K562 (cell line): ENCODE measurements at places on chromosomes 2 and 18.

GRCh38 chr2:182224669-182225068, 202.2 kb downstream of the PDE1A start:
- H3K4me3 ChIP-seq: no peak overlapping the region
- no peak overlapping the region for H3K27ac ChIP-seq
- H3K27me3 ChIP-seq: no peaks in the 10 kb centered on the region
- H3K4me1 ChIP-seq: no peaks in the 10 kb centered on the region
- no peak for DNase-seq
- no peaks in the 10 kb centered on the region for H3K36me3 ChIP-seq

GRCh38 chr2:223142118-223142517, 90.1 kb downstream of the KCNE4 start:
- H3K36me3 ChIP-seq: no peaks in the 10 kb centered on the region
- no peak overlapping the region for H3K27ac ChIP-seq
- no peaks in the 10 kb centered on the region for H3K27me3 ChIP-seq
- DNase-seq: no peak

- H3K36me3 ChIP-seq: no peaks in the 10 kb centered on the region
- H3K27ac ChIP-seq: no peak overlapping the region
- peaks cover 37% of the 10 kb centered on the region for H3K27me3 ChIP-seq
- no peak overlapping the region for H3K4me3 ChIP-seq
- H3K4me1 ChIP-seq: no peaks in the 10 kb centered on the region
Measured at GRCh38 chr18:13438507-13439056, 220.0 kb downstream of the LDLRAD4 start.

DNA sequence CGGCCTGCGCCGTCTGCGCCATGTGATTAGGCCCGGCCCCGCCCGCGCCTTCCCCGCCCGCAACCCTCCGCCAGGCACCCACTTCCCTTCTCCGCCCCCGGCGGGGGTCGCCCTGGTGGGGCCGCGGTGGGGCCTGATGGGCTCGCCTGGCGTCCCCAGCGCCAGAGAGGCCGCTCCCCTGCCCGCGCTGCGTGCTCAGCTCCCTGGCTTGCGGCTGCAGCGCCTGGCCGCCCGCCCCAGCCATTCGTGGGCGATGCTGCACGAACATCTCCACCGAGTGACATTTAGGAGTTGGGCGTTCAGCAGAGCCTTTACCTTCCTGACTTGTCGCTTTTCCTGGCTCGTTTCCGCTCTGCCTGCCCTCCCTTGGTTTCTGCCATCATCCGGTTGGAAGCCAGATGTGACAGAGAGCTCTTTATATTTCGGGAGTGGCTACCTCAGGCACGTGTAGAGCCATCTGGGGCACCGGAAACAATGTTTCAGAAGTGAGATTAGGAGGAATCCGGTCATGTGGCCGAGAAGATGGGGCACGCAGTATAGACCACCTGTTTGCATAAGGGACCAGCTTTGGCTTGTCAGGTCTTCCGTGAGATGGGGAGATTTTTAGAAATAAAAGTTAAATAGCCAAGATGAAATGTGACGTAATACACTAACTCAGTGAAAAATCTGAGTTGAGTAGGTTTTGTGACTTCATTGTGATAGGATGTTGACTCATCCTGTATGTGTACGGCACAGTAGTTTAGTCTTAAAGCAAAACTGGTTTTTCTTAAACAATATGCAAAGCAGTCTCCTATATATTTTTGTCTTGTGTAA, 1.2 kb downstream of the GLS start:
- peak overlapping the region; percentile 82 for H3K4me3 ChIP-seq
- peaks cover 2% of the 10 kb centered on the region; the same call in 1 of the 3 replicates for H3K4me1 ChIP-seq
- peaks cover 23% of the 10 kb centered on the region; the same call in 2 of the 3 replicates for H3K36me3 ChIP-seq
- peak; percentile 10 for DNase-seq

- H3K4me1 ChIP-seq: no peaks in the 10 kb centered on the region
- H3K4me3 ChIP-seq: no peak overlapping the region
- no peaks in the 10 kb centered on the region for H3K36me3 ChIP-seq
- no peak for DNase-seq
- H3K27me3 ChIP-seq: peaks cover 6% of the 10 kb centered on the region; the same call in 1 of the 2 replicates
Measured at GRCh38 chr2:173553593-173553992, 198.9 kb downstream of the CDCA7 start.

- H3K27ac ChIP-seq: no peak overlapping the region
- no peaks in the 10 kb centered on the region for H3K4me1 ChIP-seq
- no peak for DNase-seq
- no peak overlapping the region for H3K4me3 ChIP-seq
- no peaks in the 10 kb centered on the region for H3K27me3 ChIP-seq
- H3K36me3 ChIP-seq: no peaks in the 10 kb centered on the region
Measured at GRCh38 chr2:162202203-162202602, 41.0 kb downstream of the FAP start.

GRCh38 chr2:156333274-156333950, 891 bp upstream of the NR4A2 start:
- H3K36me3 ChIP-seq: peaks cover 10% of the 10 kb centered on the region; the same call in 2 of the 3 replicates
- peak overlapping the region; percentile 88 for H3K27ac ChIP-seq
- H3K27me3 ChIP-seq: no peaks in the 10 kb centered on the region
- H3K4me1 ChIP-seq: peaks cover 7% of the 10 kb centered on the region
- DNase-seq: peak; percentile 80

DNA sequence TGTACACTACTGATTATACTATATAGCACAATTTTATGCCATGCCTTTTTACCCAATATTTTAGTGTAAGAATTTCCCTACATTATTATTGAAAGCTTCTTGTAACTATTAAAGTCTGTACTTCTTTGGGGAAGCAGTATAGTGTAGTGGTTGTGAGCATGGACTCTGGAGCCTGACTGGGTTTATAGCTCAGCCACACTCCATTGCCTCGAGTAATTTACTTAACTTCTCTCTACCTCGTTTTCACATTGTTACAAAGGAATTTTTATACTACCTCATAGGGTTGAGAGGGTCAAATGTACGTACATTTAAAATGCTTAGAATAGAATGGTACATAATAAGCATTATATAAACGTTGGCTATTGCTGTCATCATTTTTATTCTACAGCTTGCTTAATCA, 139.2 kb downstream of the UBR3 start:
- no peak overlapping the region for H3K27ac ChIP-seq
- H3K4me1 ChIP-seq: peaks cover 8% of the 10 kb centered on the region; the same call in 2 of the 3 replicates
- peaks cover 31% of the 10 kb centered on the region for H3K36me3 ChIP-seq
- DNase-seq: no peak
- H3K4me3 ChIP-seq: no peak overlapping the region

- peaks cover 9% of the 10 kb centered on the region; the same call in 1 of the 3 replicates for H3K36me3 ChIP-seq
- no peak overlapping the region for H3K27ac ChIP-seq
- peaks cover 10% of the 10 kb centered on the region; the same call in 2 of the 3 replicates for H3K4me1 ChIP-seq
- H3K4me3 ChIP-seq: no peak overlapping the region
- no peaks in the 10 kb centered on the region for H3K27me3 ChIP-seq
Measured at GRCh38 chr18:35142275-35142615, 98.6 kb upstream of the ZNF397 start.

- H3K27ac ChIP-seq: no peak overlapping the region
- peaks cover 30% of the 10 kb centered on the region for H3K27me3 ChIP-seq
- DNase-seq: no peak
- no peaks in the 10 kb centered on the region for H3K4me1 ChIP-seq
Measured at GRCh38 chr2:235142601-235143000, 190.8 kb downstream of the SH3BP4 start.

- peaks cover 5% of the 10 kb centered on the region; the same call in 1 of the 2 replicates for H3K27me3 ChIP-seq
- no peak overlapping the region for H3K27ac ChIP-seq
- no peak for DNase-seq
- no peaks in the 10 kb centered on the region for H3K36me3 ChIP-seq
- H3K4me3 ChIP-seq: no peak overlapping the region
- H3K4me1 ChIP-seq: no peaks in the 10 kb centered on the region; the same call in 1 of the 2 replicates
Measured at GRCh38 chr2:217688494-217688893, 314.3 kb downstream of the TNS1 start.

DNA sequence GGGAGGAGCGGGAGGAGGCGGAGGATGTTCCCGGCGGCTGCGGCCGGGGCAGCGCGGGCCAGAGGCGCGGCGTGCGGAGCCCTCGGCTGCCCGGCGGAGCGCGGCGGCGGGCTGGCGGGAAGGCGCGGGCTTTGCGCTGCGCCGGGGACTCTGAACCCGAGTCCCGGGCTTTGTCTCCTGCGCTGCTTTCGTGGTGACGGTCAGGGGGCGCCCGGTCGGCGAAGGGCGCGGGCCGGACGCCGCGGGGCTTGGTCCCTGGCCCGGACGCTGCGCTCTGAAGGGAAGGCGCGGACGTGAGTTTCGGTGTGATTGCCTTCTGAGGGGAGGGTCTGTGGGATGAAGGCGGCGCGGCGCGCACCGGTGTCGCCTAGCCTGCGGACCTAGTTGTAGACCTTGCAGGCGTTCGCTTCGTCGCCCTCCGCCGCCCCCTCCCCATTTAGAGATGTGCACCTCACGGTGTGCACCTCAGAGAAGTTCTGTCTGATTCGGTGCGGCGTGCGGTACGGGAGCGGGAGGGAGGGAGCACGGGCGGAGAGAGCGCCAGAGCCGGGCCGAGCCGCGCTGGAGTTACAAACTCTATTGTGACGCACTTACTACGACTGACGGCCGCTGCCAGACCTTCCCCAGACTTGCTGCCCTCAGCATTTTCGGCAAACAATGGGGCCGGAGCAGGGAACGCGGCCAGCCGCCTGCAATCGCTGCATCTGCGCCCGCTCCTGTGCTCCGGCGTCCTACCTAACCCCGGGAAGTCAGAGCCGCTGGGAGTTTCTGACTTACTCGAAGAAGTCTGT, 2.1 kb downstream of the BCL2L11 start:
- H3K27me3 ChIP-seq: no peaks in the 10 kb centered on the region
- peak overlapping the region; percentile 62 for H3K4me3 ChIP-seq
- H3K4me1 ChIP-seq: peaks cover 4% of the 10 kb centered on the region; the same call in 2 of the 3 replicates
- no peak for DNase-seq
- H3K36me3 ChIP-seq: peaks cover 41% of the 10 kb centered on the region

GRCh38 chr2:55111570-55112228, 61.4 kb upstream of the RTN4 start:
- H3K27ac ChIP-seq: peak overlapping the region; percentile 78
- H3K27me3 ChIP-seq: no peaks in the 10 kb centered on the region
- peaks cover 71% of the 10 kb centered on the region for H3K4me1 ChIP-seq
- H3K4me3 ChIP-seq: no peak overlapping the region

DNA sequence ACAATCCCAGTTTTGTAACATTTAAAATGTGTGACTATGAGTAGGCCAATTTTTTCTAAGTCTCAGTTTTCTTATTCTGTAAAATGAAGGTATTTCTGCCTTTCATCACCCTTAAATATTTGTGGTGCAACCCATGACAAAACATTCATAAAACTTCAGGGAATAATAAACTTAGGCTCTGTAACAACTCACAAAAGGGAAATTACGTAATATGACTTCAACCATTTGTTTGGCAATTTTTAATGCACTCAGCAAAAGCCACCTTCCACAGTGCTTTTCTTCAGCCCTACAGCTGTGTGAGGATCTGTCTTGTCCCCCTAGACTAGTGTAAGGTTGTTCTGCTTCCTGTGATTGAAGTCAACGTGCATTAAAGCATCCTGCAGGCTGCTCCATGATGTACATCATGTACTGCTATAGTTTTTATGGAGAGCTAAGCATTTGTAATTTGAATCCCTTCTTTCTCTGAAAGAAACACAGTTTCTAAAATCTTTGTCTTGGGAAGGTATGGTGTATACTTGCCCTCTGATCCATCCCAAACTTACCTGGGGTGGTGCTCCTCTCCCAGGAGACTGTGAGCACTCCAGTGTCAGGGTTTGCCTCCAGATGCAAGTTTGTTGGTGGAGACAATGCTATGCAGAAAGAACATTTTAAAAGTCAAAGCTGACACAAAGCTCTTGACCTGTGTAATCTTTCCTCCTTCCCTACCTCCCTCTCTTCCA, 39.1 kb downstream of the FN1 start:
- no peaks in the 10 kb centered on the region for H3K27me3 ChIP-seq
- H3K4me3 ChIP-seq: no peak overlapping the region
- H3K36me3 ChIP-seq: peaks cover 3% of the 10 kb centered on the region; the same call in 1 of the 3 replicates
- no peak for DNase-seq
- no peaks in the 10 kb centered on the region for H3K4me1 ChIP-seq
- no peak overlapping the region for H3K27ac ChIP-seq

DNA sequence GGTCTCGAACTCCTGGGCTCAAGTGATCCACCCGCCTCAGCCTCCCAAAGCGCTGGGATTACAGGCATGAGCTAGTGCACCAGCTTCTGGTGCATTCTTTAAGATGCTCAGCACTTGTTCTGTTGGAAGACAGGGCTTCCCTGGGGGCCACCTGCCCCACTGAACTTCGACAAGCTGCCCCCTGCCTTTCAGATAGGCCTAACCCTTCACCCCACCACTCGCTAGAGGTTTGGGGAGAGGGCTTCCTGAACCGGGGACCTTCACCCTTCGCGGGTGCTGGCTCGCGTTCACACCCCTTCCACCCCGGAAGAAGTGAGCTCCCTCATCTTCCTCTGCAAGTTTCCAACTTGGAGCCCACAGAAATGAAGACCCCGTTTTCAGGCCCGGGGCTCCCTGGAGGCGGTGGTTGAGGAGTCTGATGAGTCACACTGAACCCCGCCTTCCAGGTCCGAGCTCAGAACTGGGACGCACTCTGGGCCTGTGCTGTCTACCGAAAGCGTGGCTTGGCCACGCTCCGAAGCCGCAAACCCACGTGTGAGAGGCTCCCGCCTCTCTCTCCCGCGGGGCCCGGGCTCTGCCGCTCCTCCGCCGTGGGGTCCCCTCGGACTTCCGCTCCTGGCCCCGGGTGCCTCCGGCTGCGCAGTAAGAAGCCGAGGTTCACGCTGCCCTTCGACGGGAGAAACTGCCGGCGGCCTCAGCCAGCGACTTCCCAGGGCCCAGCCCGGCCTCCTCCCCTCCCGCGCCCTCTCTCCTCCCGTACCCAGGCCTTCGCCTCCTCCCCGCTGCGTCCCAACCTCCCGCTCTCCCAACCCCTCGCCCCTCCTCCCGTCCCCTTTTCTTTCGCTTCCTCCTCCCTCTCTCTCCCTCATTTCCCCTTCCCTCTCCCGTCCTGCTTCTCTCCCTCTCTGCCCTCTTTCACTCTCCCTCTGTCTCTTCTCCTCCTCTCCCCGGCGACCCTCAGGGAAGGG, 47.5 kb upstream of the SP3 start:
- H3K4me1 ChIP-seq: no peaks in the 10 kb centered on the region
- no peak overlapping the region for H3K4me3 ChIP-seq
- peaks cover 17% of the 10 kb centered on the region; the same call in 1 of the 2 replicates for H3K27me3 ChIP-seq
- H3K36me3 ChIP-seq: no peaks in the 10 kb centered on the region

DNA sequence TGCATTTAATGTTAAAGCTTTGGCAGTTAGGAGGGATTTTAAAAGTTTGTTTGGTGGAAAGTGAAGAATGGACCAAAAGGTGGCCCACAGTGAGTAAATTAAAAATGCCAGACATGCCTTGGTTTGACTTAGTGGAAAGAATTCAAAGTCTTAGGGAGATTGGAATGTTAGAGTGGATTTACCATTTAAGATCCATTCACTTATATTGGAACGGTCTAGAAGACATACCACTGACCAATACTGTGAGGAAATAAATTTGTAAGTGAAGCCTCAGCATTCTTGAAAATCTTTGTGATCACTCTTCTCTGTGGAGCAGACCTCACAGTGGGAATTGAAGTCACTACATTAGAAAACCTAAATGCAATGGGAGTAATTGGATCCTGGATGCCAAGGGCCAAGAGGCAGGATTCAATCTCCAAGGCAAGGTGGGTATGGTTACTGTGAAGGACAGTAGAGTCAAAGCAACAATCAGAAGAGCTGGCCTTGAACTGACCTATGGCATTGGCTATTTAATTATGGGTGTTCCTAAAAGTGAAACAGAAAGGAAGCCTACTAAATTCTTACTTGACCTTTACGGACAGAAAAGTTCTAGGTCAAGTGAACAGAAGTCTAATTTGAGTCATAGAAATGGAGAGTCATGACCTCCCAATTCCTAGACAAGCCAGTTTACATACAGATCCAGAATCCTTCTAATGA, 40.2 kb upstream of the VRK2 start:
- H3K36me3 ChIP-seq: no peaks in the 10 kb centered on the region
- H3K4me1 ChIP-seq: no peaks in the 10 kb centered on the region
- no peak overlapping the region for H3K27ac ChIP-seq
- no peaks in the 10 kb centered on the region for H3K27me3 ChIP-seq

GRCh38 chr2:28729698-28730097, 21.9 kb upstream of the PPP1CB start:
- no peak overlapping the region for H3K4me3 ChIP-seq
- H3K27me3 ChIP-seq: peaks cover 2% of the 10 kb centered on the region; the same call in 1 of the 3 replicates
- no peaks in the 10 kb centered on the region for H3K36me3 ChIP-seq
- no peak overlapping the region for H3K27ac ChIP-seq
- no peaks in the 10 kb centered on the region for H3K4me1 ChIP-seq
